ENCODE measurements at places on chromosomes 7 and 10.

- no peak for DNase-seq
Observed at GRCh38 chr7:36760856-36761762, 36.8 kb upstream of the AOAH start.

DNA sequence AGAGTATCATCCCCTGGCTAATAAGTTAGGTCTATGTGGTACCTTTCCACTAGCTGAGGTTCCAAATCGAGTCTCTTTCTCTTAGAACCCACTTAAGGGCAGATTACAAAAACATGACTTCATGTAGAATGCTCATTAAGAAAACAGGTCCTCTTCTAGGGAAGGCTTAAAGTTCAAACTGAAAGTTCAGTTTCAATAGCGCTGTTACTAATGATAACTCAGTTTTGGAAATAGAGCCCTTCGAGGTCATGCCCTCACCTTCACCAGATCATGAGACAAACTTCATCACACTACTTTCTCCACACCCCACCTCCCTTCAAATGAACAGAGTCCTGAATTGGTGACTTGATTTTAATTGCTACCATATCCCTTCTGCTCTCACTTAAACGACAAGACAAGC, 26.2 kb downstream of the HGF start:
- no peak for DNase-seq

DNA sequence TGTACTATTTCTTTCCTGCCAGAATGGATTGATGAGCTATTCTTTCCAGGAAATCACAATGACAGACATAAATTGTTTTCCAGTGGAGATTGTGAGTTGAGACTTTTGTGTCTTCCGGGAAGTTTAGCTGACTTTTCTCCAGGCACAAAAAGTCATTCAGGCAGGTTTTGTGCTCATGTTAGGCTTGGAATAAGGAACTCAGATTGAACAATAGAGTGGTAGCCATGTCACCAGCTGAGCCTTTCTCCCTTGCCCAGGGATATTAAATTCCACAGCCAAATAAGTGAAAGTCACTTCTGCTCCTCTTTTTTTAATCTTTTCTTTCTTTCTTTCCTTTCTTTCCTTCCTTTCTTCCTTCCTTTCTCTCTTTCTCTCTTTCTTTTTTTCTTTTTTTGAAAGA, 559.6 kb downstream of the GALNT17 start:
- no peak for DNase-seq

DNA sequence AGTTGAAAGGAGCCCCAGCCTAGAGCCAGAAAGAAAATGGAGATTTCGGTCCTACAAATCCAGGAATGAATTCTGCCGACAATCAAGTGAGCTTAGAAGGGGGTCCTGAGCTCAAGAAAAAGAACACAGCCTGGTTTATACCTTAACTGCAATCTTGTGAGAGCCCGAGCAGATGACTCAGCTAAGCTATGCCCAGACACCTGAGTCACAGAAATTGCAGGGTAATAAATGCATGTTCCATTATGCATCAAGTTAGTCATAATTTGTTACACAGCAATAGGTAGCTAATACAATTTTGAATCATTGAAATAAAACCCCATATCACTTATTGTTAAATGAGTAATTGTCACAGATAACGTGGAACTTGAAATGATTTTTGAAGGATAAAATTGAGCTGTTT, 111.8 kb upstream of the FOXP2 start:
- no peak for DNase-seq

DNA sequence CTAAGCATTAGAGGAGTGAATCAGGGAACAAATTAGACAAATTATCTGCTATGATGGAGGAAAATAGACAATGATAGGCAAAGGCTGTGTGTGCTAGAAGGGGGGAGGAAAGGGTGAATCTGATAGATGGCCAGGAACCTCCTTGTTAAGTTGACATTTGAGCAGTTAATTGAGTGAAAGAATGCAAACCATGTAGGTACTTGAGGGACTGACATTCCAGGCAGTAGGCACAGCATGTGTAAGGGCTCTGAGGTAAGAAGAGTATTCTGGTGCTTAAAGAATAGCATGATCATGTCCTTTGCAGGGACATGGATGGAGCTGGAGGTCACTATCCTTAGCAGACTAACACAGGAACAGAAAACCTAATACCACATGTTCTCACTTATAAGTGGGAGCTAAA, 48.6 kb upstream of the TES start:
- DNase-seq = no peak

DNA sequence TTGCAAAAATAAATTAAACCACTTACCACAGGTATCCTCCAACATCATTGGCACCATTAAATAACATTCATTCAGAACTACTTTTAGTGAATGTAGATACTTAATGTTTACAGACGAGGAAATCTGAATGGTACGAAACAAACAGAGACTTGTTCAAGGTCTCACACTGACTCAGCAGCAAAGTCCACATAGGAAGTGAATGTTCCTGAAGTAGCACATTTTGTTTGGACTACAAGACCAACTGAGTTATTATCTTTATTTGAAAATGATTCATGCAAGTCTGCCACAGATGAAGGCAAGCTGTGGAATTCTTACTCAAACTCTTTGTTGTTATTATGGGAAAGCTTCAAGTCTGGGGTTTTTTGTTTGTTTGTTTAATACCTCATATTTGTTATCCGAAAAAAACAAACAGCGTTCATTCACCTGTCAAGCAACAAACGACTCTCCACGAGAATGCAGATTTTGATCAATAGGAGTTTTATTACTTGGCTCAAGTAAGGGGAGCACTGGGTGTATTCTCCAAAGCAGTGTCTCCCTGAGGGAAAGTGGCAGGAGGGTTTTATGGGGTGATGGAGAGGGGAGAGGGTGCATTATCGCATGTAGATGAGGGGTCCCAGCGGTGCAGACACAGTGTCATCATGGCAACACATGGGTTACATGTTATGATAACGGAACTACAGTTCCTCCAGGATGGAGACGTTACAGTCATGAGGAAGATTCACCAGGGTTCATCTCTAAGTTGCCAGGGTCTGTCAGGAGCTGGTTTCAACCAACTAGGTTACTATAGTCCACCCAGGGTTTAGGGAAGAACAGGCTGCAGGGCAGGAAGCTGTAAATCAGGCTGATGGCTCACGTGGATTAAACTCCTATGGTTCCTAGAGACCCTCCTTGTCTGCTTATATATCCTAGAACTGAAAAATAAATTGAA, 147.7 kb upstream of the AKR1E2 start:
- DNase-seq = no peak

GRCh38 chr7:142066536-142066935, 45.0 kb upstream of the MGAM2 start:
- DNase-seq = no peak

DNA sequence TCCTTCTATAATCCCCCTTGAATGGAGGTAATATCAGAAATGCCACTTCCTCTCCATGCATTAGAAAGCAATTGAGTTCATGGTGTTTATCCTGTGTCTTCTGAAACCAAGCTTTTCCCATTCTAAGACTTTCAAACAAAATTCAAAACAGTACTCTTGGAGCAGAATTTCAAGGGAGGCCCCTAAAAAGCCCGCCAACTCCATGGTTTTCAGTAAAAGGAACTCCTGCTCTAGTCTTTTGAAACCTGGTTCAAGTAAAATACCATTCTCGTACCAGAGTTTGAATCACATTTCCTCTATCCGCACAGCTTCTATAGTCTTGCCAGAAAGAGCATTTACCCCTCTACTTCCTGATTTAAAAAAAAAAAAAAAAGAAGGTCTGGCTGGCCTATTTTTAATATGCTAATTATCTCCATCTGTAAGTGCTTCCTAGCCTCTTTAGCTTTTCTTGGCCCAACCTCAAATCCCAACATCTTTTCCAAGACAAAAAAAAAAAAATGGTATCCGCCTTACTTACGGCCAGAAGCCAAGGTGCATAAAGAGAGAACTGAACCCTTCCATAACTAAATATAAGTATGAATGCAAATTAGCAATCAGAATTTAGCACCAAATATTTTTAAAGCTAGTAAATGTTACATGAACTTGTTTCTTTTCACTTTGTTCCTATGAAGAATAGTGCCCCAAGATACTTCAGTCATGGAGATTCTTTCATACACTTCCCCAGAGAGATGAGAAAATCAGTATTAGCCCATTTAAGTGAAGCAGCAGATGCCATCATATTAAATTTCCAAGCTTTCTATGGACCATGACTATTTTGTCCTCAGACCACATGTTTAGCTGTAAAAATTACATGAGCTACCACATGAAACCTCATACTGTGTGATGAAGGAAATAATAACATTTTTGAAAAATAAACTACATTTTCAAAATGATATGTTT, 199.9 kb upstream of the FAM3C start:
- no peak for DNase-seq

GRCh38 chr10:19097151-19097550, 48.5 kb downstream of the MALRD1 start:
- DNase-seq = no peak

- DNase-seq = no peak
Observed at GRCh38 chr7:100115026-100115425, 4.1 kb downstream of the TAF6 start.

DNA sequence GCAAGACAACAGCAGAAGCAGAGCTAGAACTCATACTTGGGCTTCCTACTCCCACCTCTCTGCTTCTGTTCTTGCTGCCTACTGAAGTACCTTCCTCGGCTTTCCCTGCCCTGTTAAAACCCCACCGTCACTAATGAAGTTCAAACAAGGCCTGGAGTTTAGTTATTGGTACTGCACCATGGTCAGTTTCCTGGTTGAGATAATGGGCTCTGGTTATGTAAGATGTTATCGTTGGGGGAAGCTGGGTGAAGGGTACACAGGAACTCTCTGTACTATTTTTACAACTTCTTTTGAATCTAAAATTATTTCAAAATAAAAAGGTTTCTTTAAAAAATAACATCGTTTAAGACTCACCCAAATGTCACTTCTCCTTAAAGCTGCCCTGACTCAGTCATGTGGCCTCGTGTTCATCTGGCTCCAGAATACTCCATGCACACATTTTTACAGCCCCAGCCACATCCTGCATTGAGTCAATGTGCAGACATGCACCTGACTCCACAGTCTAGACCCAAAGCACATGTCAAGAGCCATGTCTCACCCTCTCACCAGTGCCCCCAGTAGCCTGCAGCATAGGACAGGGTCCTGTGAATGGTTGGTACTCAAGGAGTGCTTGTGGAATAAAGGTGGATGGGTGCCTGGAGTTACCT, 36.9 kb upstream of the AQP1 start:
- no peak for DNase-seq

GRCh38 chr10:14429043-14429700, 98.4 kb upstream of the FRMD4A start:
- DNase-seq = no peak

DNA sequence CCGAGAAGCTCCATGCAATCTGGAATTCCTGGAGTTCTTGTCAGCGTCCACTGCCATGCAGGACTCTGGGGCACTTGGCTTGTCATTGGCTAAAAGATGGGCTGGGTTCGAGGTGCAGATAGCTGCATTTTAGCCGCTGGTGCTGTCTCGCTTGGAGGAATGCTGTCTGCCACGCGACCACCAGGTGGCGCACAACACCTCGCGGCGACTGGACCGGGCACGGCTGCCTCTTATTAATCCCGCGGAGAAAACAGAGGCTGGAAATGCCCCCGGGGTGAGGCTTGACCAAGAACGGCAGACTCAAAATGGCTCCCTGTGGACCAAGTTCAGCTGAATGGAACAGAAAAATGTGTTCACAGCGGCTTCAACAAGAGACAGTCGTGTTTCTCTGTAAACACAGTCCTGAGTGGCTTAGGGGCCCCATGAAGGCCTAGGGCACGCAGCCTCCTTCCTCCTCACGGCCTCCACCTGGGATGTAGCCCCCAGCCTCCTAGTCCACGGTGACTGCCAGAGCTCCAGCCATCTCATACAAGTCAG, 46.2 kb downstream of the AOC1 start:
- peak; percentile 71 for DNase-seq

DNA sequence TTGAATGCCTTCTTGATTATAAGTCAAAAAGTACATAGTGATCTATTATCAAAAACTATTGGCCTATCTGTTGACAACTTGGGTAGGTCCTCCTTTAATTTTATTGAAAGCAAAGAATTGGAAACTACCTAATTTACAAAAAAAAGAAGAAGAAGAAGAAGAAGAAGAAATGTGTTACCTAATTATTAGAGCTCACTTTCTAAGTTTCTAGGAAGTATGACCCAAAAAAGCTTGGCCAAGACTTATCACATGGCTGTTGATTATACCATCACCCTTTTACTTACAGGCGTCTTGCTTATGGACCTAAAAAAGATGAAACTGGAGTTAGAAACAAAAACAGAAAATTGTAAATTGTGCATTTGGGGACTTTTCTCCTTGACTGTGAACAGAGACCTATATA, 81.8 kb upstream of the PIK3CG start:
- DNase-seq = no peak

DNA sequence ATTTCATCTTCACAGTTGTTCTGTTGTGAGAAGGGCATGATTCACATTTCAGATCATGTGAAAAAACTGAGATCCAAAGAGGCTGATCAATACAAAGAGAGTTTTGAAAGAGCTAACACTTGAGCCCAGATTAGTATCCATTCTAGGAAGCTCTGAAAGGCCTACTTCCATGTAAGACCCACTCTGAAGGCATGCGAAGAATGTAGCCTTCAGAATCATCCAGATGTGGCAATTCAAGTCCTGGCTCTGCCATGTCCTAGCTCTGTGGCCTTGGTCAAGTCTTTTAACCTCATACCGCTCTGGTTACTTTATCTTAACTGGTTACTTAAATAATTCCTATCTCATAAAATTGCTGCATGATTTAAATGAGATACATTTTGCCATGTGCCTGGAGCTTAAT, 111.1 kb downstream of the FZD1 start:
- no peak for DNase-seq

DNA sequence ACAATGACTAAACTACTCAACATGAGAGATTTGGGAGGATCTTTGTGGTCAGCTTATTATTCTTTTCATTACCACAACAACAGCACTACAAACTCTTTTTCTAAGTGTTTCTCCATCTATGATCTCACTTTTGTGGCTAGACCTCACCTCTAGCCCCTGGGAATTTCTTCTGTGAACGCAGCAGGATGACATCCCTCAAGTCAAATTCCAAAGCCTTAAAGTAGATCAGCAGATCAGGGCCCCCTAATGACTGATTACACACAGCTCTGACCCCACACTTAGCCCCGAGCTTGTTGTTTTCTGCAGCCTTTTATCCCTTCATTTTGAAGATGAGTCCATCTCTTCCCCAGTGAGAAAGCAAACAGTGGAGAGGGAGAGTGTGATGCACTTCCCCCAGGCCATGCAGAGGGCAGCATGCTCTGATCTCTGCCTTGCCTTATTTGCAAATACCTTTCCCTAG, 27.3 kb downstream of the TFAM start:
- DNase-seq = no peak

DNA sequence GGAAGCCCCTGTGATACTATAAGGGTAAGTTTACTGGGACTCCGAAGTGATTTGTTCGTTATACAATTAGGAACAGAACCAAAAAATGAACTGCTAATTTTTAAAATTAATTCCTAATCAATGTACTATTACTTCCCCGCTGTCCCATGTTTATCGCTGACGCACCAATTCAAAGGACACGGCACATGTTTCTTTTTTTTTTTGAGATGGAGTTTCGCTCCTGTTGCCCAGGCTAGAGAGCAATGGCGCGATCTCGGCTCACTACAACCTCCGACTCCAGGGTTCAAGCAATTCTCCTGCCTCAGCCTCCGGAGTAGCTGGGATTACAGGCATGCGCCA, 1.5 kb upstream of the FMC1 start:
- no peak for DNase-seq
